ENCODE measurements at places on chromosomes 13 and 19.

GRCh38 chr13:99693852-99694611 is 192.8 kb downstream of the TM9SF2 start:
- peak; percentile 96 for DNase-seq

DNA sequence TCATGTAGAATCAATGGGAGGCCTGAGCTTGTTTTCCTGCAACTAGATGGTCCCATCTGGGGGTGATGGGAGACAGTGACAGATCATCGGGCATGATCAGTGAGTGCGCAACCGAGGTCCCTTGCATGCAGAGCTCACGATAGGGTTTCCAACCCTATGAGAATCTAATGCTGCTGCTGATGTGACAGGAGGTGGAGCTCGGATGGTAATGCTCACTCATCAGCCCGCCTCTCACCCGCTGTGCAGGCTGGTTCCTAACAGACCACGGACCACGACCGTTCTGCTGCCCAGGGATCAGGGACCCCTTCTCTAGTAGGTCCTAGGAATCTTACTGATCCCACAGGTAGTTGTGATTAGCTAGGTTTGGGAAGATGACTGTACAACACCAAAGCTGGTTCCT is 23.5 kb upstream of the GARRE1 start:
- DNase-seq, result no peak

DNA sequence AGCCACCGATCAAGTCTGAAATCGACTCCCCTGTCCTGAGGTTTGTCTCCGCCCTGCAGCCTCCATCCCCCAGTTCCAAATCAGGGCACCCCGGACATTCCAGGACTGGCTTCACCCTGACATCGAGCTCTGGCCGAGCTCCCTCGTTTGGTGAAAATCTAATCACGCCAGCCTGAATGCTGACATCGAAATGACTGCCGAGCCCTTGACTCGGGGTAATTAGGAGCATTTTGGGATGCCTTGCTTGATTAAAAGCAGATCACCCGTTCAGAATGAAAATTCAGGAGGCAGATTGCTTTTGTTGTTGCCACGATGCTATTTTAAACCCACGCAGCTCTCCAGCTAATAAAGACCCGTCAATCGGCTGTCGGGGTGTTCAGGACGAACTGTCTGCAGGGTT is 34.3 kb downstream of the ZNRF4 start:
- DNase-seq, result no peak

DNA sequence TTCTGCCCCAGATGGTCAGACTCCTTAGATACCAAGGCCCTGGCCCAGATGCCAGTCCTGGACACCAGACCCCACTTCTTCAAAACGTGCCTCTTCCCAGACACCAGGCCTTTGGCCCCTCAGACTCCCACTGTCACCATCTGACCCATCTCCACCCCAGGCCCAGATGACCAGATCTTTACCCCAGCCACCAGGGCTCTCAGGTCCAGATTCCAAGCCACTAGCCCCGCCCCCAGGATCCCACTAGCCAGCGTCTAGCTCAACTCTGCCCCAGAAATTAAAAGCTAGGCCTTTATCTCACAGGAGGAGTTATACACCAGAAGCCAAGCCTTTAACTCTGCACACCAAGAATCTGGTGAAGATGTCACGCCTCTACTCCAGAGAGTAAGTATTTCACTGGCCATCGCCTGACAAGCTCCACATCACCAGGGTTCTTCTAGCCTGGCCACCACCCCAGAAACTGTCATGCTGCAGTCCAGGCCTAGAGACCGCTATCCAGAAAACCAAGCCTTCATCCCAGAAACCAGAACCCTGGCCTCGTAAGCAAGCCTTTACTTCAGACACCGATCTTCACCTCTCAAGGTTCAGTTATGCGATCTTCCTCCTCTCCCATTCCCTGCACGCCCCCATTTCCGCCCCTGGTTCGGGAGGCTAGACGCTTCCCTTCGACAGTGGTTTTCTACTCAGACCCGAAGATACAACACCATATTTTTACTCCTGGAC is 595 bp downstream of the XAB2 start:
- no peak for DNase-seq

GRCh38 chr13:84542348-84542747 is 660.1 kb upstream of the SLITRK1 start:
- DNase-seq, result no peak

All from NCI-H69 (cell line).